Stimulated activated CD4-positive, alpha-beta T cell treated with anti-CD3 and anti-CD28 coated beads, Interleukin-15, amount 100 ng/mL, for 48 hours (primary cell): ENCODE measurements at places on chromosomes 7 and 10.

DNA sequence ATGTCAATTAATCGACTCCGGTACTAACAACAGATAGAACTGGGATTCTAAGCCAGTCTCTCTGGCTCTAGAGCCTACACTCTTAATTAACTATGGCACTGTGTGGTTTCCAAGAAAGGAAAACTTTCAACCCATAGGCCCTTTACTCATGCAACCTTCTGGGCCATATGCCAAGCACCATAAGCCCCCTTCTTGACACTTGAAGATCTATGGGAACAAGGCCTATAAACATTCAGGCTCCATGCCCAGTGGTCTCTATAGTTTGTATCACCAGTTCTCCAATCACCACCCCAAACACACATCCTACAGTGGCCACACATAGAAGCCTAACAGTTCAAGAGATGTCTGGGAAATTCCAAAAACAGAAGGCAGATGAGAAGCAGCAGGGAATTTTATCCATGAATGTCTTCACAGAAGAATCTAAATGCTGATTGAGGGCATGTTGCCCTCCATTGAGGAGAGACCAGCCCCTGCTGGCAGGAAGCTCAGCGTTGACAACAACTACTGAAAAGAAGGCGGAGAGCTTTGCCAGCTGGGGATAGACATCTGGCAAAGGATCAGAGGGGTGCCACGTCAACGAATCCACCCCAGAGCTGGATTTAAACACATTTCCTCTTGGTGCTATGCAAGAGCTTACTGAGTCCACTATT, 64.4 kb downstream of the GRM3 start:
- DNase-seq = no peak

GRCh38 chr7:44398953-44399574, 73.7 kb upstream of the CAMK2B start:
- DNase-seq = no peak

DNA sequence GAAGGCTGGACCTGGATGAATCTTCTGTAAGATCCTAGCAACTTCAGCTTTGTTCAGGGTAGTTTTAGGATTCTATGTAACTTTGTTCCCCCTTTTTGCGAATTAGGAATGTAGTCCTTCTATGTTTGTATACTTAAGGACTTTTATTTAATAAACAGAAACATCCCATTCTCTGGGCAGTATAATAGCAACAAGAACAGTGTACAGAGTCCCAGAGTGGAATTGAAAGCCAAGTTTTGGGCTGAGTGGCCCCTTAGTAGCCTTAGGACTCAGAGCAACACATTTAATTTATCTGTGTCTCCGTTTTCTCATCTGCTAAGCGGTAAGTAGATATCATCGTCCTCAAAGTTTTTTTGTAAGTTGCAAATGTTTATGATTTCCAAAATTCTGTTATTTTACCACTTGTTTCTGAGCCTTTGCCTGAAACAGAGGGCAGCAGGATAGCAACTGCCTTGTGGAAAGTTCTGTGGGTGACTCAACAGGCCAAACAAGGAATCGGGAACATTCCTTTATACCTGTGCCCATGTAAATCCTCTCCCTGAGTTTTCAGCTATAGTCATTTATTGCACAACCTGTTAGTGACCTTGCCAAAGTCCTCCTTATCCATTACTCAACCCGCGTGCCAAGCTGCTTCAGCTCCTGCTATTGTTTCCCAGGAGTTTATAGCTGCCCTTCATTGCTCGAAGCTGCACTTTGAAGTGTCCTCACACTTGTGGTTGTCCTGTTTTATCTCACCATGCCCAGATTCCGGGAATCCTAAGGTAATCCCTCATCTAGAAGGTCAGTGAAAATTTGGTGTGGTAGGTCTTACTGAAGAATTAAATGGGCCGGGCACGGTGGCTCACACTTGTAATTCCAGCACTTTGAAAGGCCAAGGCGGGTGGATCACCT, 199.1 kb upstream of the AHR start:
- DNase-seq = no peak

DNA sequence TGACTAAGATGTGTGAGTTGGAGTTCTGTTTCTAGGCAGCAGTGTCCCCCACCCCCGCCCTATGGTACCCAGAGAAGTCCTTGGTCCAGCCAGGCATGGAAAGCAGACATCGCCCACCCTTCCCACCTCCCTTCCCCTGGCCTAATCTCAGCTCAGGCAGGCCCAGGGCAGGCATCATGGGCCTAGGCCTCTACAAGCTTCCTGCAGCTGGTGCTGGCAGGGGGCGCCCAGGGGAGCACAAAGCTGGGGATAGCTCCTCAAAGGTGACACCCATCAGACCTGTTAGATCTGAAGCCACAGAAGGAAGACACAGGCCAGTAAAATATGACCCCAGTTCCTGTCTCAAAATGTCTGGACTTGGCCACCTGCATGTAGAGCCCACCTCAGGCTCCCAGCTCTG, 18.9 kb upstream of the UNC5B start:
- DNase-seq = no peak

- DNase-seq = no peak
These were observed 132.6 kb upstream of the RSU1 start for GRCh38 chr10:16949816-16950215.

GRCh38 chr10:88952647-88953111, at the start of gene ACTA2:
Gene ACTA2 (minus strand): TSS chr10:88952773. CDS start chr10:88948930, 3,843 bp downstream.
- no peak for DNase-seq

- DNase-seq = peak; percentile 17
These were observed 15.8 kb upstream of the LYZL2 start for GRCh38 chr10:30645340-30645827.

- no peak for DNase-seq
These were observed 30.5 kb downstream of the LRMDA start for GRCh38 chr10:75461672-75462649.

DNA sequence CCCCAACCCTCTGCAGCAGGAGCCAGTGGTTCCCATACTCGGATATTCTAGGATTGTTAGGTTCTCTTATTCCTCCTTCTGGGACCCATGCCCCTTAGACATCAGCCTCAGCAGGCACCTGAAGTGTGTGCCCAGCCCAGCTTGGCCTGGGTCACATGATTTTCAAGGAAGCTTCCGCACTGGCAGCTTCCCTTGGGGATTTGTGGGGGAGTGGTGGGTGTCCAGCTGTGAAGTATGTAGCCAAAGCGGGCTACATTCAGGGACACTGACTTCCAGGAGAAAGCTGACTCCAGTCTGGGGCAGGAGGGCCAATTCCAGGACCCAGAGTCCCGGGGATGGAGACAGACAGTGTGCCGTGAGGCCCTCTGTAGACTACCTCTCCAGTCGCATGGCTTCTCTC, 1.3 kb downstream of the LDB1 start:
- DNase-seq = no peak

- no peak for DNase-seq
These were observed 57.6 kb downstream of the MEOX2 start for GRCh38 chr7:15628876-15629275.

- no peak for DNase-seq
These were observed 281.8 kb upstream of the KLF6 start for GRCh38 chr10:4066581-4067390.

GRCh38 chr7:86950360-86950759, 109.1 kb downstream of the ELAPOR2 start:
- no peak for DNase-seq

DNA sequence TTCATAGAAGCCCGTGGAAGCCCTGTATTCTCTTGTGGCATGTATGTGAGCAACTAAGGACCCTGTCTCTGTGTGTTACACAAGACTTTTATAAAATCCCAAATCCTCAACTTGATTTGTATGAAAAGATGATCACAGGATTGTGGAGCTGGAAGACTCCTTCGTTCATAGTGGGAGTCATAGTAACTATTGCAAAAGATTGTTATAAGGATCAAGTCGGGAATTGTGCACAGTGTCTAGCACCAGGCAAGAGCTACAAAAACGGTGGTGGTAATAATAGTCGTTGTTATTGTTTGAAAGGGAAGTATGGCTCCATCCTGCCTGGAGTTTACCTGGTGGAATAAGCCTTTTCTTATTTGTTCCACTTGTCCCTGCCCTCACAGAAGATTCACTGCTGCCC, 42.8 kb upstream of the MTURN start:
- no peak for DNase-seq

GRCh38 chr7:85186083-85186520, 754 bp downstream of the SEMA3D start:
- DNase-seq = no peak

DNA sequence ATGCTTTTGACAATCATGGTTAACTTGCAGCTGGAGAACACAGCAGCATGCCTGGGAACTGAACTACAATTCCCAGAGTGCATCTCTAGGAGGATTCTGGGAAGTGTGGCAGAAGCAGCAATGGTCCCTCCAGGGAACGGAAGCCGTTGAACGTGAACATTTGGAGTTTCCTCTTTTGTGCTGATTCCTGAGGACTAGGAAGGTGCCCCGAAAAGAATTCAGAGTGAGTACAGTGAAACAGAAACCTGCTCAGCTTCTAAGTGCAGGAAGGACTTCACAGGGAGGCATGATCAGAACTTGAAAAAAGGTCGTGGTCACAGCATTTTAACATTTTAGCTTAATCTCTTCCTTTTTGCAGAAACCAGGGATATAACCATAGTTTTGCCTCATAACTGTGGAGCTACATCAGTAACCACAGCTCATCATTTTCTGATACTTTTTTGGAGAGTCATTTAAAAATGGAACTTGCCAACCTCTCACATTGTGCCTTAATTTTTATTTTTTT, at the start of gene NUDT13:
Gene NUDT13 (plus strand): TSS at position 111 of the 505 bp plus-strand sequence. CDS start 3,911 bp downstream, outside the sequence.
- no peak for DNase-seq

GRCh38 chr10:120514035-120514620, 57.1 kb downstream of the PLPP4 start:
- DNase-seq = no peak
